Activated CD4-positive, alpha-beta T cell treated with anti-CD3 and anti-CD28 coated beads, Interleukin-2, Interleukin-4, amounts not matched to agents 100 ng/mL and 50 ng/mL, durations not matched to agents 16 hours and 8 hours (primary cell): ENCODE measurements at places on chromosomes 5 and 9.

GRCh38 chr9:130866474-130866965, 30.1 kb downstream of the QRFP start:
- peak; percentile 47 for DNase-seq

- peak; percentile 34 for DNase-seq
These were observed 902 bp downstream of the HABP4 start for GRCh38 chr9:96450613-96451528.

- no peak for DNase-seq
These were observed 92.1 kb upstream of the MAP1B start for GRCh38 chr5:72015103-72015548.

- DNase-seq: no peak
These were observed 153.5 kb downstream of the ZNF608 start for GRCh38 chr5:124592891-124593290.

GRCh38 chr5:116583862-116584222, 9.2 kb upstream of the SEMA6A start:
- no peak for DNase-seq

- no peak for DNase-seq
These were observed 1822.2 kb downstream of the MAT2B start for GRCh38 chr5:165327631-165328030.

- DNase-seq: no peak
These were observed 231.4 kb downstream of the NR2F1-AS1 start for GRCh38 chr5:93349613-93350012.

DNA sequence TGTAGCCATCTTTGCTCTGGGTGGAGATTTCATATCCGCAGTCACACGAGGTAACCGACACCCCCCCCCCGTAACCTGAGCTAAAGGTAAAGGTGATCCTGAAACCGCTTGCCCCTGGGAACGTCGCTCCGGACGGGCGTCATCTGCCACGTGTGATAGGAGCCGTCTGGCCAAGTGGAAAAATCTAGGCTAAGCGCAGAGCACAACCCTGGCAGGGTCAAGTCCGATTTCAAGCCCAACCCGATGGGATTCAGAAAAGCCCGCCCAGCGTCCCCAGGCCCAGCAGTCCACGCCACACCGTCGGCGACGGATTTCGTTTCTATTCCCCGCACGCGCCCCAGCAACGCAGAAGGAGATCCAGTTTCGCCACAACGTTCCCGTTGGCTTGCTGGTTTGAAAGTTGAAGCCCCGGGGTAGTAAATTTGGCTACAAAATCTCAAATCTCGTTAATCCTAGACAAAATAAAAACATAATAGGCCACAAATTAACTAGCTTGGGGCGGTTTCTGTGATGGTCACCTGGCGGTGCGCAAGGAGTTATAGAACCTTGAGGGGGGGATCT, 32.4 kb upstream of the NFIB start:
- no peak for DNase-seq

DNA sequence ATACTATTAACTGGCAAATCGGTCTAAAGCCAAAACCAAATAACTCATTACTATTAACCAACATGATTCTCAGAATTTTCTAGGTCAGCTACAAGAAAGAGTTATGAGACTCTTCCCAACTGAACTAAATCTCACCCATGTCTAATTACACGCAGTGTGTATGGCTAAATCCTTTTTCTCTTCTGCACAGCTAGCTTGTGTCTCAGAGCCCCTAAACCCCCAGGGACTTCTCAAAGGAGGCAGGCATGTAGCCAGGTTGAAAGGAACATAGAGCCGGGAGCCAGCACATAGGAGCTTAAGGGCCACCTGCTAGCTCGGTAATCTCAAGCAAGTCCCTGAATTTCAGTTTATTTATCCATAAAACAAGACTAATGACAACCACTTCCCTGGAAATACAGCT, 2.2 kb upstream of the GZMK start:
- no peak for DNase-seq

- no peak for DNase-seq
These were observed 261.2 kb downstream of the TAF11L14 start for GRCh38 chr5:17895288-17896033.

DNA sequence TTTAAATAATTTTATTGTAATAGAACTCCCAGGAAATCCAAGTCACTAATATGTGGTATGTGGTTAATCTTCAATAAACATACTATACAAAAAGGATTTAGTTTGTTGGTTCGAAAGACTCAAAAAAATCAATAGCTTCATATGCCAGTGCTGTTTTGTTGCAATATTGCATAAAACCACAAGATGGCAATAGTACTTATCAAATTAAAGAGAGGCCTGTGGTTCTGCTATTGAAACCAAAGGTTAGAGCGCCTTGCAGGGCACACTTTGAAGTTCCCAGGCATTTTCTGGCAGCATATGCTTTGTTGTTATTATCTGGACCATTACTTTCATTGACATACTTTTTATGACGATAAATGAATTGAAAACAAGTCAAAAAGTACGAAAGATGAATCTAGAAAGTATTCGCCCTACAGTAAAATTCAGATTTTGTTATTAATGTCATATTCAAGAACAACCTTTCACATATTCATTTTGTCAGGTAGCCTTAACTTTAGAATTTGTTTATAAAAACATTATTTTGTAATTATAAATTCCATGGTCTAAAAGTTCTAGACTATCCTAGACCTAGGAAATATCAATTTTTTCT, 316.3 kb downstream of the MCTP1 start:
- DNase-seq: peak; percentile 65
